ENCODE measurements at places on chromosomes 1 and 21.

GRCh38 chr1:56073206-56073605, 506.2 kb downstream of the PLPP3 start:
- DNase-seq = no peak

DNA sequence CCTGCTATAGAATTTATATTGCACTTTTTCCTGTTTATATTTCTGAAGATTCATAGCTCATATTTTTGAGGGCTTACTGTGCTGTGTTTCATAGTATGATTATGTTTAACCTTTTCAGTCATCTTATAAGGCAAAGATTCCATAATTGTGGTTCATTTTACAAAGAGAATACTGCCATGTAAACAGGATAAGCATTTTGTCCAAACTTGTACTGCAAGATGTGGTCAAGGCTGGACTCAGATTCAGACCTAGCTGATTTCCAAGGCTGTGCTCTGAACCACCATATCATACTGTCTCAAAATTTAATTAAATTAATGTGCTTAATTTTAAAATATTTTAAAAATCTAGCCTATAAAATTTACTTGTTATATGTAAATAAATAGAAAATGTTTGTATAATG, 31.4 kb downstream of the STXBP3 start:
- no peak for DNase-seq

GRCh38 chr1:165631342-165632151, 513 bp downstream of the MGST3 start:
- DNase-seq = peak; percentile 81

DNA sequence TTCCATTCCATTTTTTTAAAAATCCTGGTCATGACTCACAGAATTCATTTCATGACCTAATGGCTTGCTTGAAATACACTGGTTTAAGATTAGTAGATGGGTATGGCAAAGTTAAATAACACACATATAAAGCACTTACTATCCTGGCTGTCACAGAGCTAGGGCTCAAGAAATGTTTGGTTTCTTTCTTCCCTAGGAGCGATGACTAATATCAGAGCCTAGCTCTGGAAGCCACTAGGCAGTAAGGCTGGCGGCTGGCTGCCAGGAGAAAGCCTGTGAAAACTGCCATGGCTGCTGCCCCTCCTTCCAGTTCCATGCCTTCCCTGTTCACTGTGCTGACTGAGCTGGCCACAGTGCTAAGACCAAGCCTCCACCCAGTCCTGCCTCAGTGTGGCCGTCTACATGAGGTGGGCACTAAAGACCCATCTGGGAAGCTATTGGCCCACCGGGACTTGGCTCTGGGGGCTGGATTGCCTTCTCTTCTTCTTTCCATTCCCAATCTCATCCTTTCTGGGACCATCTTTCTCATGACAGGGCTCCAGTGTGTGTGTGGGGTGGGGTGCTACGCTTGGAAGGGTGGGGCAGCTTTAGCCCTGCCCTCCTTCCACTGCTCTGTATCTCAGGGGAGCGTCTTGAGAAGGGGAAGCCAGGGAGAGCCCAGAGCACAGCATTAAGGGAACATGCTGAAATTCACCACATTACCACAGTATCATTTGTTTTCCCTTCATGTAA, 10.8 kb upstream of the ASCL5 start:
- DNase-seq = no peak

GRCh38 chr1:59514061-59514909, 217.4 kb downstream of the FGGY start:
- no peak for DNase-seq

DNA sequence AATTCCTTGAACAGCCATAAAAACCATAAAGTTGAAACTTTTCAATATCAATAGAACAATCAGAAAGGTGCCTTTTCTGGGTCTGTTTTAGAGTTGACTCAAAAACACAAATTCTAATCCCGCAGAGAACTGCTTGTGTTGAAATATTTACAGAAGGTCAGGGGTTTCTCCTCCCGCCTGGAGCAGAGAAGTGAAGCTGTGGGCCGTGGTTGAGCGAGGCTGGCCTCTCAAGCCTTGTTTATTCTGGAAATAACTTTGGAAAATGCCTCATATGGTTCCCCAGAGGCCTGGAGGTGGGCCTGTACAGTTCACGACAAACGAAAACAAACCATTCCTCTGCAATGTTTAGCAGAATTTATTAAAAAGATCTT, 90.8 kb upstream of the ERRFI1 start:
- no peak for DNase-seq

DNA sequence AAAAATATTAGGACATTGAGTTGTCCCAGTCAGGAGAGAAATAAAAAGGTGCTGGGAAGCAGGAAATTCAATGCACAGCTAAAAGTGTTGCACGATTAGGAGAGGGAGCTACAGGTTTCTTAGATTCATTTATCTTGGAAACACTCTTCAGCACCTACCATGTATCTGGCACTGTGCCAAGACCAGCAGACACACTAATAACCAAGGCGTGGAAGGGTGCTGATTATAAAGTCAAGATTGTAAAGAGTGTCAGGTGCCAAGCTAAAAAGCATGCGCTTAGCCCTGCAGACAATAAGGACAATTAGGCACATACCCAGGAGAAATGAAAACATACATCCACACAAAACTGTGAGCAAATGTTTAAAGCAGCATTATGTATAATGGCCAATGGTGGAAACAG, 129.9 kb downstream of the DSCAM start:
- DNase-seq = no peak

- DNase-seq = no peak
Measured at GRCh38 chr1:26412180-26412840, 1.7 kb downstream of the LIN28A start.

- DNase-seq = no peak
Measured at GRCh38 chr1:161953256-161953920, 70.3 kb downstream of the OLFML2B start.

- DNase-seq = no peak
Measured at GRCh38 chr1:98681812-98682211, 20.3 kb downstream of the SNX7 start.

DNA sequence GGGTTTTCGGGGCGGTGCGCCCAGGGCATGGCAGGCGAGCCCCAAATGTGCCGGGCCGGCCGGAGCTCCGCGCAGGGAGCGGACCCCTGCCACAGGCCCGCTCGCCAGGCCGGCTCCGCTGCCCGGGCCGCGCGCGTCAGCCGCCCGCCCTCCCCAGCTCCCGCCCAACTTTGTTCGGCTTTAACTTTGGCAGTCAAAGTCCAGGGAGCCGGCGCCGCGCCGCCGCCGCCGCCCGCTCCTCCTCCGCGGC, 488 bp downstream of the SLC35D1 start:
- DNase-seq = peak; percentile 51

DNA sequence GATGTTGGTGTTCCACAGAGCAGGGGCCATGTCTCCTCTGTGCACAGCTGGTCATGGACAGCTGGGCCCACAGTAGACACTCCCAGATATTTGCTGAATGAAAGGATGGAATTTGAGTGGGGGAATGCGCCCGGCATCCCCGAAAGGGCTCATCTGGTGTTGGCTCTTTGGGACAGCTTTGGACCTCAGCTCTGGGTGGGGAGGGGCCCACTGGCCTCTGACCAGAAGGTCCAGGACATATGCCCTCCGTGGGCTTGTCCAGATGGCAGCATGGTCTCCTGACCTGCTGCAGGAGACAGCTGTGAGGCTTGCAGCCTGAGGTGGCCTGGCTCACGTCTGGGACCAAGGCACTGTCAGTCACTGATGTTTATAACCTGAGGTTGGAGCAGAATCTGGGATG, 160.4 kb upstream of the AJAP1 start:
- no peak for DNase-seq

DNA sequence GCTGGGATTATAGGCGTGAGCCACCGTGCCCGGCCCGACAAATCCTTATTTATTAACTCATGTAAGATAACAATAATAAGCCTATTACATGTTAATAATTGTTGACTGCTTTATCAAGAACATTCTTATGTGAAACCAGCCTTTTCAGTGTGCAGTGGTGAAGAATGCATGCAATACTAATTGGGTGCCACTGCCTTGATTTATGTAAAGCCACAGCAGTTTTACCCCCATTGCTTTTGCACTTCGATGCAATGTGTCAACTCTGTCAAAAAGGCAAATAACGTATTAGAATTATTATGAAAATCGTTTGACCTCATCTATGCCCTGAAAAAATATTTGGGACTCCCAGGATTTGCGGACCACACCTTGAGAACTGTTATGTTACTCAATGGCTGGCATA, 18.3 kb downstream of the NPR1 start:
- DNase-seq = no peak

DNA sequence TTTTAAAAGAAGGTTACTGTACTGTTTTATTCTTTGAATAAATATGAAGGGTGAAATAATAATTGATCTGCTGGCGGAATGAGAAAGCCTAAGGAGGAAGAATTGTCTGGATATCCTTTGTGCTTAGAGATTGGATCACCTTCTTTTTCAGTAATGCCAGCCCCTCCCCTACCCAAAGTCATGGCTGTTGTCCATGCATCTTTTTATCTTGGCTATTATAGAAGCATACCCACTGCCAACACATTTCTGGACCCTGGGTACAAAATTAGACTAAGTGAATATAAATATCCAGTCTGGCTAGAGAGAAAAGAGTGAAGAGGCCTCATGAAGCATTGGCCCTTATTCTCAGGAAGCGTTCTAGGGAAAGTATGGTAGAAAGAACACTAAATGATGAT, 28.1 kb downstream of the AK4 start:
- DNase-seq = no peak

- no peak for DNase-seq
Measured at GRCh38 chr1:22870201-22870871, 102.3 kb downstream of the LACTBL1 start.

GRCh38 chr1:204641936-204642335, 43.6 kb downstream of the LRRN2 start:
- DNase-seq = no peak

- DNase-seq = peak; percentile 69
Measured at GRCh38 chr1:40404670-40405462, 31.3 kb downstream of the SMAP2 start.

DNA sequence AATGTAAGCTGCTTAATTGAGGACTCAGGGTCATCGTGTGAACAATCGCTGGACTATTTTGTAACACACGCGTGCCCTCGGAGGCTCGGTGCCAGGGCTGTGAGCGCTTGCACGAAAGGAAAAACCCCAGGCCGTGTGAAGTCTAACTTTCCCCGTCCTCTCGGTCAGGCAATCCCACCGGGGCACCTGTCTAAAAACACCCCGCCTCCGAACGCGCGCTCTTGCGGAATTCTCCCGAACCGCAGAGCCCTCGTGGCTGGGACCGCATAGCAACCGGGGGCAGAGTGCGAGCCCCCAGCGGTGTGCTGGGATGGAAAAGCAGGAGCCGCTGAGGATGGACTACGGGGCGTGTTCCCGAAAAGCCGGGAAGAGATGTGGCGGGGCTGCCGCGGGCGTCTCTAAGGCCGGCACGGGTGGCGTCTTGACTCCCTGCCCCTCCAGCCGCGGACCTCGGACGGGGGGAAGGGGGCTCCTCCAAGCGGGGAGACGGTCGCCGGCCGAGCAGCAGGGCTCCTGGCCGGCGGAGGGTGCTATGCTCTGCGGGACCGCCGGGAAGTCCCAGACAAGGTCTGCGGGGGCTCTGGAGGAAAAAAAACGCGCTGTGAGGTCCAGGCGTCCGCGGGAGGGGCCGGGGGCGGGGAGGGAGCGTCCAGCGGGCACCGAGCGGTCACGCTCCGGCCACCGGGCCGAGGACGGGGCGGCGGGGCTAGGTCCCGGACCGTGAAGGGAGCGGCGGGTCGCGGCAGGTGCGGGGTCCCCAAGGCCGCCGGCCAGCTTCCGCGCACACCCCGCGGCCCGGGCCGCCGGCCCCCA, 936 bp downstream of the ZBTB21 start:
- DNase-seq = peak; percentile 51

DNA sequence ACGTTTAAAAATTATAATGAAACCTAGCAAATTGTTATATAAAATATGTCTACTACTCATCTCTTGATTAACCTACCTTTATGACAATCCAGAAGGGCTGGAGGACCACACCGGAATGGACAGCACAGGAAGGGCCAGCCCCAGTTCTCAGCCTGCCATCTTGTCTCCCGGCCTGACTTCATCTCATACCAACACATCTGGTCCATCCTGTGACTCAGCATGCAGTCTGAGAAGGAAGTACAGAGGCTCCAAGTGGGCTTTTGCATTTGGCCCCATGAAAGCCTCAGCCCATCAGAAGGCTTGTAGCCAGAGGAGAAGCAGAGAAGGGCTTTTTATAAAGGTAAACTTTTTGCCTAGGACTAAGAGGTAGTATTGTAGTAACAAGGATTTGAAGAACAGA, 436.6 kb downstream of the MRPL39 start:
- no peak for DNase-seq

DNA sequence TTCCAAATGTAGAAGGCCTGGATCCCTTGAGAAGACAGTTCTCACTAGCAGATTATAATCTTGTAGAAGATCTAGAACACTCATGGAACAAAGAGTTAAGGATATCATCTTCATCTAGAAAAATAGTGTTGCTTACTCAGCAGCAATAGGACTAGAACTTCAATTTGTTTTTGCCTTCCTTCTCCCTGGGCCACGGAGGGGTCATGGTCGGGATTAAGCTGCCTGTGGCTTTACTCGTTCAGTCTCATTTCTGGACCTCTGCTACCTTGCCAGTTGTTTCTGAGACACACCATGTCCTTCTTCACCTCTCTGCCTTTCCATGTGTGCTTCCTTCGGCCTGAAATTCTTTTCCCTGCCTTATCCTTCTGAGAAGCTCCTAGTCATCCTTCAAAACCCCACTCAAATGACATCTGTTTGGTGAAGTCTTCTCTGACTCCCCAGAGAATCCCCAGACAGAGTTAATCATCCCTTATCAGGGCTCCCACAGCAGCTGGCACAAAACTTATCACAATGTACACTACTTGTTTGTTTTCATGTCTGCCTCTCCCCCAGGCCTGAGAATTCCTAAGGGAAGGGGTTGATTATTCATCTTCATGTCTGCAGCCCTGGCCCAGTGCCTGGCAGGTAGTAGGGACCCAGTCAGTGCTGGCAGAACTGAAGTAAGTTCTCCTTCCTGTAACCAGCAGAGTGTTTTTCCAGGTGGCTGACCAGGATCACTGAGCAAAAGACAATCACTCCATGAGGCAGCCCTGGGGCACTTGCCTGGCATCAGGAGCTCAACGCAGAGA, 15.5 kb upstream of the SNX27 start:
- DNase-seq = no peak

GRCh38 chr21:27759091-27759659, 792.3 kb upstream of the ADAMTS5 start:
- no peak for DNase-seq

DNA sequence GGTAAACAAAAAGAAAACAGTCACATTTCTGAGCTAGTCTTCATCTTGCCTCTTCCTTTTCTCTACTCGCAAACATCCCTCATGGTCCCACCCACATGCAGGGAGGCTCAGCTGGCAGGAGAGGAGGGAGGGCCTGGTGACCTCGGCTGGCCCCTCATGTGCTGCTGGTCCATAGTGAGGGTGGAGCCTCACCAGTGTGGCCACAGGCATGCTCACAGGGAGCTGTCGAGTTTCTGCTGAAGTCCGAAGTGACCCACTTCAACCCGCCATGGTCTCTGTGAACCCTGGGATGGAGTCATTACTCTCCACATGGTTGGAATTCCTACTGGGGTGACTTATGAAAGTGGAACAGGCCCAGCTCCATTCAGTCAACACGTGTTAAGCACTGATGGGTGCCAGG, 253.4 kb downstream of the RHOU start:
- peak; percentile 43 for DNase-seq

- no peak for DNase-seq
Measured at GRCh38 chr1:179816196-179816960, 61.2 kb downstream of the TOR1AIP2 start.

Data from suppressor macrophage treated with lipopolysaccharide for 4 hours (primary cell).